ENCODE measurements at places on chromosomes 5 and 9.

DNA sequence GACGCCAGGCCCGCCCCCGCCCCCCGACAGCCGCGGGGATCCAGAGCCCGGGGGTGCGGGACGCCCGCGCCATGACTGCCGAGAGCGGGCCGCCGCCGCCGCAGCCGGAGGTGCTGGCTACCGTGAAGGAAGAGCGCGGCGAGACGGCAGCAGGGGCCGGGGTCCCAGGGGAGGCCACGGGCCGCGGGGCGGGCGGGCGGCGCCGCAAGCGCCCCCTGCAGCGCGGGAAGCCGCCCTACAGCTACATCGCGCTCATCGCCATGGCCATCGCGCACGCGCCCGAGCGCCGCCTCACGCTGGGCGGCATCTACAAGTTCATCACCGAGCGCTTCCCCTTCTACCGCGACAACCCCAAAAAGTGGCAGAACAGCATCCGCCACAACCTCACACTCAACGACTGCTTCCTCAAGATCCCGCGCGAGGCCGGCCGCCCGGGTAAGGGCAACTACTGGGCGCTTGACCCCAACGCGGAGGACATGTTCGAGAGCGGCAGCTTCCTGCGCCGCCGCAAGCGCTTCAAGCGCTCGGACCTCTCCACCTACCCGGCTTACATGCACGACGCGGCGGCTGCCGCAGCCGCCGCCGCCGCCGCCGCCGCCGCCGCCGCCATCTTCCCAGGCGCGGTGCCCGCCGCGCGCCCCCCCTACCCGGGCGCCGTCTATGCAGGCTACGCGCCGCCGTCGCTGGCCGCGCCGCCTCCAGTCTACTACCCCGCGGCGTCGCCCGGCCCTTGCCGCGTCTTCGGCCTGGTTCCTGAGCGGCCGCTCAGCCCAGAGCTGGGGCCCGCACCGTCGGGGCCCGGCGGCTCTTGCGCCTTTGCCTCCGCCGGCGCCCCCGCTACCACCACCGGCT is 1.0 kb downstream of the FOXE1 start:
- DNase-seq = peak; percentile 21

GRCh38 chr5:135608361-135608760 is 29.6 kb upstream of the CXCL14 start:
- DNase-seq = no peak

- peak; percentile 17 for DNase-seq
Observed at GRCh38 chr5:132272311-132273210, 15.1 kb downstream of the PDLIM4 start.

GRCh38 chr5:130436430-130436829 is 532.2 kb downstream of the CHSY3 start:
- DNase-seq = no peak

DNA sequence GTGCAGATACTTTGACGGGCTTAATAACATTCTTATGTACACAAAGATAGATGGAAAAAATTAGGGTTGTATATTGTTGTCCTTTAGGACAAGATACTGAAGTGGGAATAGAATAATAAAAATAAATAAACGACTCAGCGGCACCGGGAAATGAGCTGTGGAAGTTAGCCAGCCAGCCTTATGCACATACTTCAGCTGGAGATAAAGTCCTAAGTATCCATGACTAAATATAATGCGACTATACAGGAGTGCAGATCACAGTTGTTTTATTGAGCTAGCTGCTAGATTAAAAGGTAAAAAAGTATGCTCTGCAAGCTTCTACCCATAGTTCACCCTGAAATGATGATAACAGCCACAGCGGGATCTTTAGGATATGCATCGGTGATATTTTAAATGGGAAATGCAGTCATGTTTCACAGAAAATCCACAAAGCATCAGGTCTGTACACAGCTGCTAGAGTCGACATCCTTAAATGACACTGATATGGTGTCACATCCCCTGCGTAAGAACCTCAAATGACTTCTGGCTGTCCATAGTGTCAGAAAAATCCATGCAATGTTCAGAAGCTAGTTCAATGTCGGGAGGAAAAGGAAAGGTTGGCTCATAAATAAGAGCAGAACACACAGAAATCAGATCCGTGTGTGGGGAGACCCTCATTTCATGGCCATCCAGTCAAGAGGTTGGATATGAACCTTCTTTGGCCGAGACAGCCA is 392.8 kb upstream of the DAP start:
- no peak for DNase-seq

DNA sequence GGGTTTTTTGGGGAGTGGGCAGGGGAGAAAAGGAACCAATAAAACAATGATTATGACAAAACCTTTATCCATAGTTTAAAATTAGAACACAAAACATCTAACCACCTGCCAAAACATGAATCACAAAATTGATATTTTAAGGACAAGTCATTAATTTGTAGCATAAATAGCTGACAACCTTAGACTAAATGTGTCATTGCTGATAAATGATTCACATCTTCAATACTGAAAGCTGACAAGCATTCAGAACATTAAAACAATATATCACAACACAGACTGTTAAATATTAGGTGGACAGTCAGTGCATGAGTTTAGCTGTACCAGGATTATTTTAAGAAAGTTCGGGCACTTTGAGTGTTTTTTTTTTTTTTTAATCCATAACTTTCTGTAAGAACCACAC is 71.5 kb downstream of the NR3C1 start:
- DNase-seq = no peak

DNA sequence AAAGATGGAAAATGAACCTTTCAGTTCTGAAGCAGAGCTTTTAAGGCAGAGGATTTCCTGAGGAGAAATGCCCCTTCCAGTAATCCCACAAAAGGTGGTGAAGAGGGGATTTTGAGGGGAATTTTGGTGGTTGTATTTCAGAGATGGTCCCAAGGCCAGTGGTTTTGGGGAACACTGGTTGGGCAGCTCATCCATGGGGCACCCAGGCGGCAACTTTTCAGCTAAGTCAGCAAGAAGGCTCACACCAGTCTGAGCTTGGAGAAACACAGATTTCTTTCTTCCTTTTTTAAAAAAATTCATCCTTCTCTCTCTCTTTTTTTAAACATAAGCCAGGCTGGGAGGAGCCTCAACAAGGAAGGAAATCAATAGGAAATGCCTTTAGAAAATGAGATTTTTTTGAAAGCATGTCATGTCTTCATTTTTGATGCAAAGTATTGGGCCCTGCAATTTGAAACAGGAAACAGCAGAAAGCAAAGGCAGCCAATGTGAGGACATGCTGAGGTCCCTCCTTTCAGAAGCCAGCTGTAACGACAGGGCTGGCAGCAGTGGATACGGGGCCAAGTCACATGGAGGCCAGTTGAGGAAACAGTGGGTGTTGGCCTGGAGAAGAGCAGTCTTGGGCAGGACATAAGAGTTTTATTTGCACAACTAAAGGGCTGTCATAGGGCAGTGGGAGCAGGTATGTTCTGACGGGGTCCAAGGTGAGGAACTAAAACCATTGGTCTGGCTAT is 155.3 kb upstream of the KLF4 start:
- no peak for DNase-seq

- peak; percentile 41 for DNase-seq
Observed at GRCh38 chr9:127199001-127199791, 65.4 kb upstream of the GARNL3 start.
